ENCODE measurements at places on chromosomes 5 and 9. TPM values are rescaled to one million over a fixed set of nuclear protein-coding genes. Genes with fewer than 3 reads are reported as not detected.

Gene DNAI1
- 1.2 TPM for total RNA-seq

Gene INSL4
- not detected for total RNA-seq

Gene COL23A1
- total RNA-seq = 2.9 TPM

Gene PCDHB11
- total RNA-seq = 10.6 TPM

Gene ANKRD55
- total RNA-seq = not detected

Gene URM1
- 62.6 TPM for total RNA-seq

Gene OR13C4
- not detected for total RNA-seq

Gene QRFP
- not detected for total RNA-seq

Gene PCDHA7
- 22.9 TPM for total RNA-seq

All from glutamatergic neuron (in vitro differentiated cells).